ENCODE measurements at places on chromosomes 5 and 9. TPM values are rescaled to one million over a fixed set of nuclear protein-coding genes. Genes with fewer than 3 reads are reported as not detected.

The TRIP13 gene
- total RNA-seq, result 20.8 TPM

The UBE2QL1 gene
- 0.39 TPM for total RNA-seq

The NKD2 gene
- 4.3 TPM for total RNA-seq

The KCNV2 gene
- not detected for total RNA-seq

The ADAMTSL2 gene
- total RNA-seq, result not detected

The ADRA1B gene
- not detected for total RNA-seq

The SPATA31A7 gene
- total RNA-seq, result not detected

The COL5A1 gene
- total RNA-seq, result 0.15 TPM

The FOXD4L4 gene
- total RNA-seq, result 0.20 TPM

The SV2C gene
- 0.07 TPM for total RNA-seq

The CFAP90 gene
- not detected for total RNA-seq

The ENTPD2 gene
- not detected for total RNA-seq

The PCDHGA4 gene
- 0.74 TPM for total RNA-seq

The STKLD1 gene
- 1.3 TPM for total RNA-seq

The FST gene
- not detected for total RNA-seq

The PAEP gene
- not detected for total RNA-seq

The HRH2 gene
- total RNA-seq, result 39.8 TPM

The RNF130 gene
- total RNA-seq, result 4.8 TPM

The SLIT3 gene
- not detected for total RNA-seq

All from T-helper 1 cell treated with Interleukin-12 subunit alpha and Interleukin-12 subunit beta and Interleukin-4 antibody, amounts not matched to agents 30 ng/mL and 1 ng/mL, for 36 hours (primary cell).